SK-N-SH treated with all-trans-retinoic acid at 6 μM for 48 hours (cell line): ENCODE measurements at places on chromosomes 5 and 9.
A peak's percentile ranks its signal among the peaks of the same experiment; 100 is the strongest.

GRCh38 chr5:179874136-179874535, 15.5 kb upstream of the MRNIP start:
- ATAC-seq = no peak

- ATAC-seq = no peak
Observed at GRCh38 chr9:96500696-96501632, 51.0 kb downstream of the HABP4 start.

- no peak for ATAC-seq
Observed at GRCh38 chr5:56190497-56190896, 42.6 kb downstream of the ANKRD55 start.

DNA sequence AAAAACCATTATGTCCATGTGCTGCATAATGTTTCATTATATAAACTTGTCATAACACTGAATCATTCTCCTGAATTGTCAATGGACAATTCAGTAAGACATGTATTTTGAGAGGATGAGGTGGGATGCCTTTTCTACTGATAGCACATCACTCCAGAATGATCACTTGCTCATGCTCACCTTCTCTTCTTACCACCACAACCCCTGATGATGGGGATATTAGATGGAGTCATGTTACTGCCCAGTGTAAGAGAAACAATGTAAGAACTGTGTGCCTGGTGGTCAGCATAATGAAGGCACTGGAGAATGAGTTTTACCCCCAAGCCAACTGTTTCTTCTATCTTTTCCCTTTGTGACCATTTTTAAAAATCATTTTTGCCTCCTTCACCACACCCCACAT, 198.8 kb downstream of the ADAMTSL1 start:
- ATAC-seq = no peak

- no peak for ATAC-seq
Observed at GRCh38 chr5:143559586-143560109, 156.2 kb upstream of the NR3C1 start.

- no peak for ATAC-seq
Observed at GRCh38 chr9:117088786-117089185, 326.1 kb downstream of the ASTN2 start.

GRCh38 chr9:16386007-16386826, 484.3 kb downstream of the BNC2 start:
- ATAC-seq = peak; percentile 83

- no peak for ATAC-seq
Observed at GRCh38 chr5:100537946-100538345, 2.8 kb downstream of the FAM174A start.

- no peak for ATAC-seq
Observed at GRCh38 chr9:131051592-131052517, 42.9 kb downstream of the LAMC3 start.

DNA sequence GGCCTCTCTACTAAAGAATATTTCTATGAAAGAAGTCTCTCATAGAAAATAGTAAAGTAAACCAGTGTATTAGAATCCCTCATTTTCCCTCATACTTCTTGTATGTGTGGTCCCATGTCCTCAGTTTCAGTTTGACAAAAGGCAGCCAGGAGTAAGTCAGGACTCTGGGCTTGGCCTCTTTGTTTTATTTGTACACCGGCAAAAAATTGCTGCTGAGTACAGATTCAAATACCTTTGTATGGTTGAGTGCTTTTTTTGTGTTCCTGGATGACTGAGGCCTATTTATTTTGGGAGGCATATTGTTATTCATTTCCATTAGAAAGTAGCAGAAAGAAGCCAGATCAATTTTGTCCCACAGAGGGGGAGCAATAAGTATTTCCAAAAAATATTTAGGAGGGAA, 47.3 kb upstream of the CEP78 start:
- no peak for ATAC-seq

- no peak for ATAC-seq
Observed at GRCh38 chr5:31725996-31726395, 87.1 kb downstream of the PDZD2 start.

- no peak for ATAC-seq
Observed at GRCh38 chr5:180334176-180334575, 19.0 kb downstream of the GFPT2 start.

DNA sequence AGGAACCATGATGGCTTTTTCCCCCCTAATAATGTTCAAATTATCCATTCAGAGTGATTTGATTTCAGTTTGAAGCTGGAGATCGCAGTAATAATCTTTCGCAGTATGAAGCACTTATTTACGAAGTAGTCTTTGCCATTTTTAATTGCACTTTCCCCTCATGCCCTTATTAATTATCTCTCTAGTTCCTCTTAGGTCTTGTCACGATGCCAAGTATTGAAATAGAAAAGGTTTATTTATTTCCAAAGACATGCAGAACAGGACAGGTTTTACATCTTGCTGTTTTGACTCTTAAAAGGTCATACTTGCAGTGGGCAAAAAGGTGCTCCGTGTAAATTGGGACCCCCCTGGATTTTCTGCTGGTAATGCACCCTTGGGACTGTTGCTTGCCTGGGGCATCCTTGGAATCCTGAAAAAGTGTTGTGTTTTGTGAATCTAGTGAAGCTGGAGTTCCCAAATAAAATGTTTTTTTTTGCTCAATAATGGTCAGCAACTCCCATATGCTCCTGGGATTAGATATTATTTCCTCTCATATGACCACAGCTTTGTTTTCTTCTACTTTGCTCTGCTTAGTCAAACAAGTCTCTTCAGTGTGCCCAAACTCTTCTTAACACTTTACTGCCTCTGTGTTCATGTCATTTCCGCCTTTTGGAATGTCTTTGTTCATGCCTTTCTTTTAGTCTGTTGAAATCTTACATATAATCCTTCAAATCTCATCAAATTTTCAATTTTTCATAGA, 278.3 kb downstream of the TMEM38B start:
- no peak for ATAC-seq

GRCh38 chr9:104810421-104811339, 46.8 kb downstream of the NIPSNAP3B start:
- peak; percentile 48 for ATAC-seq

DNA sequence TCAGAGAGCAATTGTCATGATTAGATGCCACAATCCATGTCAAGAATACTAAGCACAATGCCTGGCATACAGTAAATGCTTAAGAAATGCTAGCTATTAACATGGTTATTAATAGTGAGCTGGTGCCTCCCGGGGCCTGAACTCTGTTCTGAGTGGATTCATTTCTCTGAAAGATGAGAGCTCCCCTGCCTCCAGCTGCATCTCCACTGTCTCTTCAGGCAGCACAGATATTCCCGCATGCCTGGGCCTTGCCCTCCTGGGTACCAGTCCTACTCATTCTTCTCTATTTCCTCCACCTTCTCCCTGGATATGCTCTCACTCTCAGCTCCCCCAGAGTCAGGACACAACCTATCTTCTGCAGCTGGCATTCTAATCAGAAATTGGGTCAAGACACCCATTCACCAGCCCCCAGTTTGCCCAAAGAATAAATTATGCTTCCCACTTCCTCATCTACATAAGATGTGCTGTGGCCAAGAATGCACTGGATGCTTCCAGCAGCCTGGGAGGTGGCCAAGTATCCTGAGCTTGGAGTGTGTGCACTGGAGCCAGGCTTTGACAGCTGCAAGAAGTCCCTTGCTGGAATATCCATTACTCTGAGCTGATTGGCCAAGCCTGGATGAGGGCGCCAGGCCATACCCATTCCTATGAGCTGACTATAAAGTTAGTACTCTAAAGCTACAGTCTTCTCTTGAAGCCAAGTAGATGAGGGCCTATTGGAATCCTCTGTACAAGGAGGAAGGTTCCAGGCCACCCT, 669.0 kb downstream of the ACTL7B start:
- peak; percentile 37; the same call in 1 of the 3 replicates for ATAC-seq

DNA sequence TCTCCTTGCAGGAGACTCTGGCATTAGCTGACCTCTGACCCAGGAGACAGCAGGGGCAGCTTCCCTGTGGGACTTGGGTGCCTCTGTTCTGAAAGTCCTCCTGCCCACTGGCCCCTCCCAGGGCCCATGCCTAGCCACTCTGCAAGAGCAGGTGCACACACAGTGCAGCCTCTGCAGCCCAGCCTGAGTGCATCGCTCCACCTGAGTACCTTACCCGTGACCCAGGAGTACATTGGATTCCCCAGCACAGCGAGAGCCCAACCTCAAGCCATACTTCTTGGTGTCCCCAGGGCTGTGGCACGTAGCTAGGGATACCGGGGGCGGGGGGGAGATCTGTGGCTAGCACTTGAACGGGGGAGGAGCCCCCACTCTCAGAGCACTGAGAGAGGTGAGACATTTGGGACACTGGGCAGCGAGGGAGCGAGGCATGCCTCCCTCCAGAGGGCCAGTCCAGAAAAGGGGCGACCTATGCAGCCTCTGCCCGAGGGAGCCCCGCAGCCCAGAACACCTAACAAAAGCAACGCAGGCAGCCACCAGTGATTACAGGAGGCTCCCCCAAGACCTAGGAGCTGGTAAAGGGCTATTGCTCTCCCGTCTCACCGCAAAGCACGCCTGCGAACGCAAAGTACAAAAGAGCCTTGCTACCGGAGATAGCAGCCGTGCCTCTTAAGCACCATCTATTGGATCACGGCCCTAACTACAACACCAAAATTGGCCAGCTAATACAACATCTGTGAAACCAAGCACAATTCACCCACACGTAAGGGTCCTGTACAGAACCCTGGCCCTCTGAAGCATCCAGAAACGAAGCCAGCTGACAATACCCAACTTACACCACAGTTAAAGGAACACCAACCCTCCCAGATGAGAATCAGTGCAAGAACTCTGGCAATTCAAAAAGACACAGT, 826 bp upstream of the PRDM9 start:
- ATAC-seq = peak; percentile 86

- ATAC-seq = peak; percentile 97
Observed at GRCh38 chr5:65035211-65036206, 266.8 kb downstream of the CWC27 start.

DNA sequence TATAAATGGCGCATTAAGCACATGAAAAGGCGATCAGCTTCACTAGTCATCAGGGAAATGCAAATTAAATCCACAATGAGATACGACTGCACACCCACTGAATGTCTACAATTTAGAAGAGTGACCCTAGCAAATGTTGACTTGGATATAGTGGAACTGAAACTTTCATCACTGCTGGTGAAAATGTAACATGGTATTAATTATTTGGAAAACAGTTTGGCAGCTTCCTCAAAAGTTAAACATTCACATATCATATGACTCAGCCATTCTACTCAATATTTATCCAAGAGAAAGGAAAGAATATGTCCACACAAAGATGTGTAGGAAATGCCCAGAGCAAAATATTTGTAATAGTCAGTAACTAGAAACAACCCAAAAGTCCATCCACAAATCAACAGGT, 146.5 kb downstream of the LPAR1 start:
- ATAC-seq = no peak

- peak; percentile 54 for ATAC-seq
Observed at GRCh38 chr5:95697781-95698681, 15.2 kb upstream of the SPATA9 start.

- ATAC-seq = no peak
Observed at GRCh38 chr5:11803436-11803835, 100.8 kb downstream of the CTNND2 start.

- ATAC-seq = peak; percentile 30; the same call in 1 of the 3 replicates
Observed at GRCh38 chr9:134040781-134041648, 15.7 kb downstream of the BRD3OS start.

GRCh38 chr5:61311836-61312808, 19.9 kb upstream of the ZSWIM6 start:
- peak; percentile 43 for ATAC-seq

DNA sequence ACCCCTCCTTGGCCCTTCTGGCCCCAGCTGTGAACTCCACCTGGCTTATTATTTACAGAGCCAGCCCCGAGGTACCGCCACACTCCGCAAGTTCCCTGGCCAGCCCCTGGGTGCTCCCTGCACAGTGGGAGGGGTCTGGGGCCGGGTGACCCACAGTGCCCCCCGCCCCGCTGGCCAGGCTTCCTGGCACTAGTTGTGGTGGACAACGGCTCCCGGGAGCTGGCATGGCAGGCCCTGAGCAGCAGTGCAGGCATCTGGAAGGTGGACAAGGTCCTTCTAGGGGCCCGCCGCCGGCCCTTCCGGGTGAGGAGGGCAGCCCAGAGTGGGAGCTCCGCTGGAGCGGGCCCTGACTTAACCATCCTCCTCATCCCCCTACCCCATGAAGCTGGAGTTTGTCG, 3.9 kb downstream of the MAMDC4 start:
- no peak for ATAC-seq

DNA sequence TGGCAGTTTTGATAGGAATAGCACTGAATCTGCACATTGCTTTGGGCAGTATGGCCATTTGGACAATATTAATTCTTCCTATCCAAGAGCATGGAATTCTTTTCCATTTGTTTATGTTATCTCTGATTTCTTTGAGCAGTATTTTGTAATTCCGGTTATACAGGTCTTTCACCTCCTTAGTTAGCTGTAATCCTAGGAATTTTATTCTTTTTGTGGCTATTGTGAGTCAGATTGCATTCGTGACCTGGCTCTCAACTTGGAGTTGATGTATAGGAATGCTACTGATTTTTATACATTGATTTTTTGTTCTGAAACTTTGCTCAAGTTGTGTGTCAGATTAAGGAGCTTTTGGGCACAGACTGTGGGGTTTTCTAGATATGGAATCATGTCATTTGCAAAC, 24.0 kb downstream of the TMEM161B start:
- no peak for ATAC-seq

DNA sequence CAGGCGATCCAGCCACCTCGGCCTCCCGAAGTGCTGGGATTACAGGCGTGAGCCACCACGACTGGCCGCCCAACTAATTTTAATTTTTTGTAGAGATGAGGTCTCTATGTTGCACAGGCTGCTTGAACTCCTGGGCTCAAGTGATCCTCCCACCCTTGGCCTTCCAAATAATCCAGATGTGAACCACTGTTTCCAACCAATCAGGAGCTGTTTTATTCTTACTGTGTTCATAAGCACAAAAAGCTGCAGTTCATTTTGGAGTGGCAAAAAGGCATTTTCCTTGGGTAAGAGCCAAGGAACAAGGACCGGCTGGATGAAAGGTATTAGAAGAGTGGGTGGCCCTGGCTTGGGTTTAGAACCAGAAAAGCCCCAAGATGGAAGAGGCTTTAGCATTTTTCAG, 5.2 kb upstream of the SLC27A4 start:
- ATAC-seq = no peak

- ATAC-seq = peak; percentile 98
Observed at GRCh38 chr5:96384353-96384752, 48.7 kb downstream of the PCSK1 start.

DNA sequence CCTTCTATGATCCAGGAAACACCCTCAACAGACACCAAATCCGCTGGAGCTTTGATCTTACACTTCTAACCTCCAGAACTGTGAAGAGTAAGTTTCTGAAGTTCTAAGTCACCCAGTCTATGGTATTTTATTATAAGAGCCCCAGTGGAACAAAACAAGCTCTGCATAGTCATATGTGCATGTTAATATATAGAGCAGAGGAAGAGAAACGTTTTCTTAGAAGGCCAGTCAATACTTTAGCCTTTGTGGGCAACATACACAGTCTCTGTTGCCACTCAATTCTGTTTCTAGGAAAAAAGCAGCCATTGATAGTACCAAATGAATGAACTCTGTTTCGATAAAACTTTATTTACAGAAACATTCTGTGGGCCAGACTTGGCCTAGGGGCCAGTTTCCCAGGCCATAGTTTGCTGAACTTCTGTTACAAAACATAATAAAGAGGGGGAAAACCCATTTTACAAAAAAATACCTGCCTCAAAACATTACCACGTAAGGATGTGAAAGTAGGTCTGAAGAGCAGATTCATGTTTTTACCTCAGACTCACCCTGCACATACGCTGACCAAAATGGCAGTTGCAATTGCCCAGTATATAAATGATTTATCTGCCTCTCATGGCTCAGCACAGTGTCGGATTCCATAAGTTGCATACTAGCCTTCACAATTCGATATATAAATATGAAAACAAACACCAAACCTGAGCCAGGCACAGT, 350.5 kb downstream of the SLIT3 start:
- no peak for ATAC-seq
